Hematopoietic multipotent progenitor cell treated with erythropoietin and hydrocortisone succinate and interleukin-3 and kit ligand, for 4 days (in vitro differentiated cells): ENCODE measurements at places on chromosomes 2 and 18.

DNA sequence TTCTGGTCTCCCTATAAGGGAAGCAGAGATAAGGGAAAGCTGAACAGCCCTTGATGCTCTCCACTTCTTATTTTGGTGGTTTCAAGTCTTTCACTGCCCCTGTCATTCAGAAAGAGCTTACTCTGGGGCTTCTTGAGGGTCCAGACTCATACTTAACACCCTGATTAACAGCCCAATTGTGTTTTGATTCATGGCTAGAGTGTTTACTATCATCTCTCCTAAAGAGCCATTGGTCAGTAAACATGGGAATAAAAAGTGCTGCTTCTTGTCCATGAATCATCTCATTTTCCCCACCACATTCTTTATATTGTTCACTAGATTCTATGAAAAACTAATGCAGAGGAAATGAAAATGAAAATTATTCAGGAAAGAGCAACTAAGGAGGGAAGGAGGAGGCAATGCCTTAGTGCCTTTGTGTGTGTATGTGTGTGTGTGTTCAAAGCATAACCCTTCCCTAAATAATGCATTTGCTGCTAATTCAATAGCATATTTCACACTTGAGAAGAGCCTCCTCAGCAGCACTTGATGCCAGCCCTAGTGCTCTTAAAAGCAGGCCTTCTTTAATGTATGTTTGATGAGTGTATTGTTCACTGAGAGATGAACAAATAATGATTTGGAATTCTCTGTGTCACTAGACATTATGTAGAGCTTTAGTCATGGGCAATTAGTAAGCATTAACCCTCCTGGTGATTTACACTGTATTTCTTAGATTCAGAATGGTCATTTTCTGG is 63.5 kb downstream of the DCC start:
- DNase-seq, result no peak

DNA sequence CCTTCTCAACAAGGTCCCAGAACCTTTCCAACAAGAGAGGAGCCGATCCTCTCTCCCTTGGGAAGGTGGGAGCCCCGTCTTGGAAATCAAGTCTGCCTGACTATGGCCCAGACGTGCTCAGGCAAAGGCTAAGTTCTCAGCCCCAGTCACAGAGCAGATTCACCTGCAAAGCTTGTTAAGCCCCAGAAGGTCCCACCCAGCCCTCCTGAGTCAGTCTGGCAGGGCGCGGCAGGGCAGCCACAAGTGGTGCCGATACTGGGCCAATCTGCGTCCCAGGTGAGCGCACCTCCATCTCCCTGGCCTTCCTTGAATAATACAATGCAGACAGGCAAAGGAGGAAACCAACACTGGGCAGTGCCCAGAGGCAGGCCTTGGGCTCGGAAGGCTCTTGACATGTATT is 15.0 kb downstream of the CRACDL start:
- no peak for DNase-seq

DNA sequence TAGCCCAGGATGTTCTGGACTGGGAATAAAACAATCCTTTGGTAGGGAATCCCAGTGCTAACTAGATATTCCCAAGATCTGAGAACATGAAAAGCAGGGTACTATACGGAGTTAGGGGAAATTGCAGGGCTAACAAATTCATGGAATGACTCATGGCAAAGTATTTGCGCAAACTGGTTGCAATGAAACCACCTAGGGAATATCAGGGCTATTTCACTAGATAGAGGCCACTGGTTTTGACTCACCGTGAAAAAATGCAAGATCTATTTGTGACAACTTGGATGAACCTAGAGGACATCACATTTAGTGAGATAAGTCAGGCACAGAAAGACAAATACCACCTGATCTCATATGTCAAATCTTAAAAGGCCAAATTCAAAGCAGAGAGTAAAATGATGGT is 233.3 kb downstream of the MBD2 start:
- DNase-seq, result no peak

DNA sequence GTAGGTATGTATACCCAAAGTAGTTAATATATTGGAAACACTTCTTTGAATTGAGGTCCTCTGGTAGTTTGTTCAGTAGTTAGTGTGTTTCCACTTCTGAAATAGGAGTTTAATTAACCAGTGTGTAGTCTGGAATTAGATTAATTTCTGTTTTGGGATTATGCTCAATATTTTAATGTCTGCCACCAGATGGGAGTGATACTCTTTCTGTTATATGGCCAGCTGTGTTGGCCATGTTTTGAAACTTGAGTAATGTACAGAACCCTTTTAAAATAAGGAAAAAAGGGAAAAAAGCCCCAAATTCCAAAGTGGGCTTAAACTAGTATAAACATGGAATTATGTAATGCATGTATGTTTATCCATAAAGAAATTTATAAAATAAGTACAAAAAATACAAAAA is 147.7 kb downstream of the CTNNA2 start:
- no peak for DNase-seq

DNA sequence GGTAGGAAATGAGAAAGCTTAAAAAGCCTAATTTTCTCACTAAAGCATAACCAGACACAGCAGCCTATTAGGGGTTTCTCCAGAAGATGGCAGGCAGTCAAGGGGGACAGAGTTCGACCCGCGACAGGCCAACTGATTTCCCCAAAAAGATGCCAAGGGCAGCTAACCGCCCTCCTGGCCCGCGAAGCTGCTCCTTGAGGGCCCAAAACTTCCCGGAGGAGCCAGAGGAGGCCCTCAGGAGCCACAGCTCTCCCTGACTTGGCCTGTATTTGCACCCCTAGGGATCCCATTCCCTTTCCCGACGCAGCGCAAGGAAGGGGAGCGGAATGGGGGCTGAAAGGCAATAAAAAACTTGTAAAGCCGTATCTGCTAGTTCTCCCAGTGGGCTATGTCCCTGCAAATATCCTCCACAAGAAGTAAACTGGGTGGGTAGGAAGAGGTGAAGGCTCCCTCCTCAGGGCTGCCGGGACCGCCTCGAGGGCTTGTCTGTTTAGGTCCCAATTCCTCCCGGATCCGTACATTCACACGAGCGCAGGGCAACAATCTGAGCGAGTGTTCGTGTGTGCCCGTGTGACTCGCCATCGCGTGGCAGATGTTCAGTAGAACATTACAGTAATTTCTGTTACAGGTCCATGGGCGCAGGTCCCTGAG is 756 bp upstream of the NAGK start:
- DNase-seq, result peak; percentile 53

GRCh38 chr2:220593526-220593925 is 966.1 kb downstream of the SLC4A3 start:
- no peak for DNase-seq

DNA sequence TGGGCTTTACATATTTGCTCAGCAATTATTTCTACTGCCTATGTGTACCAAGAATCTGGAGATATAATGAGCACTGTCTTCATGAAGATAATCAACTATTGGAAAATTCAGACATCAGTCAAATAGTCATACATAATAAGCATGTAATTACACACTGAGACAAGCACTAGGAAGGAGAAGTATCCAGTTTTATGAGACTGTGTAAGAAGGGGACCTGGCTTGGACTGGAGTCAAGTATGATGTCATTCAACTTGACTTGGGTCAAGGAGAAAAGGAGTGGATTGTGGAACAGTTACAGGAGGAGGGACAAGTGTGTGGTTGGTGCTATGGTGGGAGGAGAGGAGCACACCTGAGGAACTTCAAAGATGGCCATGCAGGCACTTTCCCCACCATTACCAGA is 419.8 kb upstream of the TRIB2 start:
- DNase-seq, result no peak

- no peak for DNase-seq
These were observed 206.1 kb downstream of the TFCP2L1 start for GRCh38 chr2:121078899-121079298.

DNA sequence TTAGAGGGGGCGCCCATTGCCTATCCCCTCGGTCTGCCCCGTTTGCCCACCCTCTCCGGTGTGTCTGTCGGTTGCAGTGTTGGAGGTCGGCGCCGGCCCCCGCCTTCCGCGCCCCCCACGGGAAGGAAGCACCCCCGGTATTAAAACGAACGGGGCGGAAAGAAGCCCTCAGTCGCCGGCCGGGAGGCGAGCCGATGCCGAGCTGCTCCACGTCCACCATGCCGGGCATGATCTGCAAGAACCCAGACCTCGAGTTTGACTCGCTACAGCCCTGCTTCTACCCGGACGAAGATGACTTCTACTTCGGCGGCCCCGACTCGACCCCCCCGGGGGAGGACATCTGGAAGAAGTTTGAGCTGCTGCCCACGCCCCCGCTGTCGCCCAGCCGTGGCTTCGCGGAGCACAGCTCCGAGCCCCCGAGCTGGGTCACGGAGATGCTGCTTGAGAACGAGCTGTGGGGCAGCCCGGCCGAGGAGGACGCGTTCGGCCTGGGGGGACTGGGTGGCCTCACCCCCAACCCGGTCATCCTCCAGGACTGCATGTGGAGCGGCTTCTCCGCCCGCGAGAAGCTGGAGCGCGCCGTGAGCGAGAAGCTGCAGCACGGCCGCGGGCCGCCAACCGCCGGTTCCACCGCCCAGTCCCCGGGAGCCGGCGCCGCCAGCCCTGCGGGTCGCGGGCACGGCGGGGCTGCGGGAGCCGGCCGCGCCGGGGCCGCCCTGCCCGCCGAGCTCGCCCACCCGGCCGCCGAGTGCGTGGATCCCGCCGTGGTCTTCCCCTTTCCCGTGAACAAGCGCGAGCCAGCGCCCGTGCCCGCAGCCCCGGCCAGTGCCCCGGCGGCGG is 1.7 kb downstream of the MYCN start:
- peak; percentile 64 for DNase-seq

GRCh38 chr18:61653823-61654551 is 238.8 kb downstream of the RNF152 start:
- DNase-seq, result no peak

DNA sequence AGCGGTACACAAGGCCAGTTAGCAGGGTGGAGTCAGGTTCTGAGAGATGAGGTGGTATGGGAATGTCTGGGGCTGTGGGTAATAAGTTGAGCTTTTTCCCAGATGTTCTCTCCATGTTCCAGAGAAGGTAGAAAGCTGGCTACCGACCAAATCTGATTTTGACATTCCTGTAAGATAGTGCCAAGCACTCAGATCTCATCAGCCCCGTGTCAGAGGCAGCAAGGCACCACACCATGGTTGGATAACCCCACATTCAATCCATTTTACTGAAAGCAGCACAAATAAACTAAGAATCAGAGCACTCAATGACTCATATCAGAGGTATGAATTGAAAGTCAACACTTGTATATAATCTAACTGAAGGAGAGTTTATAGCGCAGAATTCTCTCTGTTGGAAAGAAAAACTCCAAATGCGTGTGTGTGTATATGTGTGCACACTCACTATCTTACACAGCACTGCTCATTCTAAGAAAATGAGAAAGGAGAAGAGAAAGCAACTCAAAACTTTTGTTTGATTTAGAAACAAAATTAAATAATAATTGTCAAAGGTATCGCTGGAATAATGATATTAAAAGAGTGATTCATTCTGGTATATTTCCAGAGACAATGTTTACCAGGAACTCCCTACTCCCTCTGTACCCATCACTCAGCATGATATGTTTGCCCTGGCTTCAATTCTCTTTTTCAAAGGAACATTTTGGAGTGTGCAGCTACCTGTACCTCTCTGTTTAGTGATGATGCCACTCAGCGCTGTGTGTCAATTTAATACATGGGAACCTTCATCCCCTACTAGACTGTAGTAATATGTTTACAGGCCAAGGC is 375.1 kb upstream of the ID2 start:
- no peak for DNase-seq

GRCh38 chr2:221360742-221361141 is 211.4 kb downstream of the EPHA4 start:
- no peak for DNase-seq

DNA sequence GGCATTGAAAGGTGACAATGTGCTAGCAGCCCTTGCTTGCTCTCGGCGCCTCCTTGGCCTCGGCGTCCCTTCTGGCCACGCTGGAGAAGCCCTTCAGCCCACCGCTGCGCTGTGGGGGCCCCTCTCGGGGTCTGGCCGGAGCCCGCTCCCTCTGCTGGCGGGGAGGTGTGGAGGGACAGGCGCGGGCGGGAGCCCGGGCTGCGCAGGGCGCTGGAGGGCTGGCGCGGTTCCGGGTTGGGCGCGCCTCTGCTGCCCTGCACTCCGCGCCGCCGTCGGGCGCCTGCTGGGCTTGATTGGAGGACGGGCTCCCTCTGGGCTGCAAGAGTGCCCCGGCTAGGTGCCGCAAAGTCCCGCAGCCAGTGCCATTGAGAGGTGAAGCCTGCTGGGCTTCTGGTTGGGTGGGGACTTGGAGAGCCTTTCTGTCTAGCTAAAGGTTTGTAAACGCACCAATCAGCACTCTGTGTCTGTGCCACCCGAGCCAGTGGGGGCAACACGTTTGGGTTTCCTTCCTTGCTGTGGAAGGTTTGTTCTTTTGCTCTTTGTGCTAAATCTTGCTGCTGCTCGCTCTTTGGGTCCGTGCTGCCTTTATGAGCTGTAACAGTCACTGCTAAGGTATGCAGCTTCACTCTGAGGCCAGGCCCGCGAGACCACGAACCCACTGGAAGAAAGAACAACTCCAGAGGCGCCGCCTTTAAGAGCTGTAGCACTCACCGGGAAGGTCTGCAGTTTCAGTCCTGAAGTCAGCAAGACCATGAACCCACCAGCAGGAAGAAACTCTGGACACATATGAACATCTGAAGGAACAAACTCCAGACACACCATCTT is 14.8 kb upstream of the IMP4 start:
- no peak for DNase-seq

- no peak for DNase-seq
These were observed 4.7 kb downstream of the DDX1 start for GRCh38 chr2:15596350-15596749.

DNA sequence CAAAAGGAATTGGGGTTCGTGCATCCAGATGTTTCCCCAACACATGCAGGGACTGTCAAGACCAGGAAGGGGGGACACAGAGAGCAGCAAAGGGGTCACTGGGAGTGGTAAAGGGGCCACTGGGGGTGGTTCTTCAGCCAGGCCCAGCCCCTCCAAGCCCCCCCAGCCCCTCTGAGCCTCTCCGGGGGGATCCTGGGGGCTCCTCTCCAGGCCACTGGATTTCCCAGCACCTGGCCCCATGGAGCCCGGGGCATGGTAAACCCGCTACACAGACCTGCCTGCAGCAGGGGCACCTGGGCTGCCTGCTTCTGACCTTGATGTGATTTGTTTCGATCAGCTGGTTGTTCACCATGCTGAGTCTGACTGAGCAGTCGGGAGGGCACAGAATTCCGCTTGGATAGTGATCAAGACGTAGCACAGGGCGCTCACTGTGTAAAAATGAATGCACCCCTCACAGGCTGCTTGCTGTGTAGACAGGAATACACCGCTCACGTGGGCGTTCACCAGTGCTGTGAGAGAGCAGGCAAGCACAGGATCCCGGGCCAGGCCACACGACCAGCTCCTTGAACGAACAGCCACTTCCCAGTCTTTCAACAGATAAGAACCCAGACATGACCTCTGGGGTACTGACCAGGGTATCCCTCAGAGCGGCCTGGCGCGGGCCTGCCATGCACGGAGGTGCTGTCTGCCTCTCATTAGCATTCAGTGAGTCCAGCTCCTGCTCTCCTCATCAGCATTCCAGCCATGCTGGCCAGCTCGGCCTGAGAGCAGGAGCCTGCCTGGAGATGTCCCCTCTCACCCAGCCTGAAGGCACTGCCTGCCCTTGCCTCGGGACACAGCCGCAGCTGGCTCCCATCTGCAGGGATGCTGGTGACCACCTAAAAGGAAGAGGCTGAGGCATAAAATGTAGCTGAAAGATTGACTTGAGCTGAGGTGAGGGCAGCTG is 73.3 kb upstream of the OTOS start:
- no peak for DNase-seq

GRCh38 chr2:143426296-143426695 is 297.1 kb downstream of the ARHGAP15 start:
- no peak for DNase-seq
